ENCODE measurements at places on chromosomes 2 and 18. TPM values are rescaled to one million over a fixed set of nuclear protein-coding genes. Genes with fewer than 3 reads are reported as not detected.
A peak's percentile ranks its signal among the peaks of the same experiment; 100 is the strongest.

GRCh38 chr2:228407821-228408220 is 226.3 kb upstream of the SPHKAP start:
- H3K36me3 ChIP-seq: no peaks in the 10 kb centered on the region
- no peak overlapping the region for H3K4me3 ChIP-seq
- no peak for DNase-seq

DNA sequence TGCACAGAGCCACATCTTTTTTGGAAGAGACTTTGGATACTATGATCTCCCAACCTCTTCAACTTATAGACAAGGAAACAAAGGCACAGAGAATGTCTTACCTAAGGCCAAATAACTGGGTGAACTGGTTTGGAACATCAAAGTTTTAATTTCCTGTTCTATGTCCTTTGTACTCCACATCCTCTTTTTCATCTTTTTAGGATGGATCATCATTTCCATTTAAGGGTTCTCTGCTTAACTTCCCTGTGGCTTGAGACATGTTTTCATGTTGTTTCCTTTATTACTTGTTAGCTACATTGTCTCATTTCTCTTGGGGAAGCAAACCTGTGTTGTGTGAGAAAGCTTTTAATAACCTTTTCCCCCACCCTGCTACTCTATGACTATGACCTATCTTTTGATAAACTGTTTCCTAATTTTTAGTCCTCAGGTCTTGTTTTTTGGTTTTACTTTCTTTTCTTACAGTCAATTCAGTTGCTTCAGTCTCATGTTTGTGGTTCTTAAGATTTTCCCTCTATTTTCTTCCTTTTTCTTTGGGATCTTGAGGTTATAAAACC is 22.5 kb upstream of the RMND5A start:
- no peaks in the 10 kb centered on the region for H3K27me3 ChIP-seq
- no peak overlapping the region for H3K27ac ChIP-seq

DNA sequence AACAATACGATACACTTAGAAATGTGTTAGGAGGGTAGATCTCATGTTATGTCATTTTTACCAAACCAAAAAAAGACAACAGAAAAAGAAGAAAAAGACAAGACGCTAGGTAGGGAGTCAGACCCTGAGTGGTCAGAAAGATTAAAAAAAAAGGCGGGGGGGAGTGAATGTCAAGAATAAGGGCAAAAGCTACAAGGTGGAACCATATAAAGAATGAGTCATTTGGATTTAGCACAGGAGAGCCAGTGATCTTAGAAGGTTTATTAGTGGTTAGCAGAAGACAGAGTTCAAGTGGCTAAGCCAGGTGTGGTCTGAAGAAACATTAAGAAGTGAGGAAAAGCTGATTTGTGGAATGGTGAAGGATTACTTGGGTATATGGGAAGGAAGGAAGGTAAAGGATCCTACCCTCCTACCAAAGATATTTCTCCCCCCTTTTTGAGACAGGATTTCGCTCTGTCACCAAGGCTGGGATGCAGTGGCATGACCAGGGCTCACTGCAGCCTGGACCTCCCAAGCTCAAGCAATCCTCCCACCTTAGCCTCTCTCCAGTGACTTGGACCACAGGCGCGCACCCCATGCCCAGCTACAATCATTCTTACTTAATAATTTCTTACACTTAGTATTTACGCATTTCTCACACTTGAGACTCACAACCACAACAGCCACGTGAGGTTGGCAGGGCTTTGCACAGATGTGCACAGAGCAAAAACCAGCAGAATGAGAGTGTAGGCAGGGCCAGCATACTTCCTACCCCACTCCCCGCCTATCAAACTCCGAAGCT is 2.6 kb downstream of the DSC2 start:
- no peak overlapping the region for H3K4me3 ChIP-seq
- no peaks in the 10 kb centered on the region for H3K4me1 ChIP-seq
- no peaks in the 10 kb centered on the region for H3K27me3 ChIP-seq
- no peaks in the 10 kb centered on the region for H3K36me3 ChIP-seq
- no peak for DNase-seq
- no peak overlapping the region for H3K27ac ChIP-seq

GRCh38 chr2:145752091-145752806 is 1232.3 kb upstream of the ZEB2 start:
- H3K4me1 ChIP-seq: peaks cover 18% of the 10 kb centered on the region
- no peaks in the 10 kb centered on the region for H3K36me3 ChIP-seq
- no peak overlapping the region for H3K27ac ChIP-seq
- H3K27me3 ChIP-seq: no peaks in the 10 kb centered on the region

DNA sequence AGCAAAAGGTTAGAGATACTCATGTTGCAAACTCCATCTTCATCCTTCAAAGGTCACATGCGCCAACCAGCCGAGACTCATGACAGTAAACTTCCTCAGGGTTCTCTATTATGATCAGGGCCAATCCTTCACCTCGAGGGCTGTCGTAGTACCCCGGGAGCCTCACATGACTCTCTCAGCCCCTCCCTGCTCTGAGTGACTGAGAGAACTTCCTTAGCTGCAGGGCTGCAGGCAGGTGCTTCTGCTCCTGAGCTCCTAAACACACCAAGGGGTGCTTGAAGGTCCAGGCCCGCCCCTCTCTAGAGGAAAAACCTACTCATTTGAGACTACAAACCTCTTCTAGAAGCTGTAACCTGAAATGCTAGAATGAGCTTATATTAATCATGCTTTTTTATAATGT is 48.2 kb downstream of the LONRF2 start:
- H3K4me1 ChIP-seq: no peaks in the 10 kb centered on the region
- H3K36me3 ChIP-seq: no peaks in the 10 kb centered on the region
- no peak overlapping the region for H3K27ac ChIP-seq
- H3K4me3 ChIP-seq: no peak overlapping the region
- no peak for DNase-seq

- no peaks in the 10 kb centered on the region for H3K4me1 ChIP-seq
- no peak overlapping the region for H3K4me3 ChIP-seq
- H3K27me3 ChIP-seq: no peaks in the 10 kb centered on the region
- no peak for DNase-seq
- no peaks in the 10 kb centered on the region for H3K36me3 ChIP-seq
- no peak overlapping the region for H3K27ac ChIP-seq
Measured at GRCh38 chr2:106845716-106846115, 40.3 kb downstream of the ST6GAL2 start.

DNA sequence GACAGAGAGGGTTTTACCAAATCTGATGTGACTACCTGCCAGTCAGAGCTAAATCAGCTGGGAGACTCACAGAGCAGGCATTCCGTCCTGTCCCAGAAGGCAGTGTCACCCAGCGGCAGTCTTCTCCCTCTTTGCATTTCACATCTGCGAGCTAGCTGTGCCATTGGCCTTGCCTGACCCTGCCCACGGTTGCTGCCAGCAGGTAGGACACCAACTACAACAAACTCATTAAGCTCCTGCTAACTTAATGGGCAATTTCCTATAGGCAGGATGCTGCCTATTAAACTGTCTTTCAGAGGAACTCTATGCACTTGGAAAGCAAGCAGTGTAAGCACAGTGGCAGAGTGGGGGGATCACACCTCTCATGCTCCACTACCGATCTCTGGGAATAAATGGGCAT is 116.4 kb upstream of the CAPN13 start:
- no peak for DNase-seq
- no peak overlapping the region for H3K4me3 ChIP-seq

GRCh38 chr2:59538398-59538911 is 1015.0 kb downstream of the BCL11A start:
- no peak for DNase-seq
- no peaks in the 10 kb centered on the region for H3K4me1 ChIP-seq
- no peak overlapping the region for H3K27ac ChIP-seq
- no peaks in the 10 kb centered on the region for H3K27me3 ChIP-seq
- H3K4me3 ChIP-seq: no peak overlapping the region

The DHRS9 gene
- 0.16 TPM for total RNA-seq

- H3K4me3 ChIP-seq: no peak overlapping the region
- no peaks in the 10 kb centered on the region for H3K36me3 ChIP-seq
- H3K27me3 ChIP-seq: no peaks in the 10 kb centered on the region
- peaks cover 41% of the 10 kb centered on the region for H3K4me1 ChIP-seq
Measured at GRCh38 chr2:19890104-19890503, 11.7 kb downstream of the TTC32 start.

GRCh38 chr2:168678153-168678853 is 124.1 kb upstream of the NOSTRIN start:
- DNase-seq: no peak
- no peak overlapping the region for H3K4me3 ChIP-seq
- no peaks in the 10 kb centered on the region for H3K27me3 ChIP-seq
- H3K4me1 ChIP-seq: no peaks in the 10 kb centered on the region

- H3K4me1 ChIP-seq: no peaks in the 10 kb centered on the region
- H3K4me3 ChIP-seq: no peak overlapping the region
- no peak overlapping the region for H3K27ac ChIP-seq
- H3K36me3 ChIP-seq: no peaks in the 10 kb centered on the region
- no peaks in the 10 kb centered on the region for H3K27me3 ChIP-seq
Measured at GRCh38 chr2:165239856-165240515, 772 bp downstream of the SCN2A start.

GRCh38 chr2:115842306-115842705 is 1399.9 kb downstream of the DPP10 start:
- no peak overlapping the region for H3K27ac ChIP-seq
- no peaks in the 10 kb centered on the region for H3K4me1 ChIP-seq
- no peaks in the 10 kb centered on the region for H3K36me3 ChIP-seq
- no peaks in the 10 kb centered on the region for H3K27me3 ChIP-seq
- no peak for DNase-seq

- no peaks in the 10 kb centered on the region for H3K27me3 ChIP-seq
- no peak overlapping the region for H3K27ac ChIP-seq
- no peaks in the 10 kb centered on the region for H3K4me1 ChIP-seq
Measured at GRCh38 chr2:95179451-95179850, 13.8 kb downstream of the ZNF2 start.

GRCh38 chr18:79940126-79940813 is 11.2 kb downstream of the SLC66A2 start:
- H3K27me3 ChIP-seq: no peaks in the 10 kb centered on the region
- no peak for DNase-seq
- no peak overlapping the region for H3K27ac ChIP-seq
- peaks cover 12% of the 10 kb centered on the region for H3K36me3 ChIP-seq
- H3K4me1 ChIP-seq: peaks cover 15% of the 10 kb centered on the region

The TCF23 gene
- total RNA-seq: not detected

The POTEC gene
- not detected for total RNA-seq

DNA sequence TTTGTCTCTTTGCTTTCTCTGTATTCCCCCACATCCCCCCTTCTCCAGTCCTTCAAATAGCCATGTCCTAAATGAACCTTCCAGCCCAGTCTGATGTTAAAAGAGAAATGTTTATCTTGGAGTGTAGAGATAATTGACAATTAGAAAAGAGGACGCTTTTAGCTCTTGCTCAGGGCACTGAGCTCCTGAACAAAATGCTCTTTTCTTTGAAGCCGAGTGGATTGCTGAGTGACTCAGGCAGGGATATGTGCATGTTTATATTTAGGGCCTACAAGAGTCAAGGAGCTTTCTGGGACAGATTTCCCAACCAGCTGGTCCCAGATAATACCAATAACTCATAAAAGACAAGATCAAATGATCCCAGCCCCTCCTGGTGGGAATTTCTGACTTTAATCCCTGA is 88.0 kb upstream of the SETBP1 start:
- no peak overlapping the region for H3K4me3 ChIP-seq
- no peaks in the 10 kb centered on the region for H3K4me1 ChIP-seq
- H3K27ac ChIP-seq: no peak overlapping the region
- H3K36me3 ChIP-seq: no peaks in the 10 kb centered on the region
- H3K27me3 ChIP-seq: peaks cover 2% of the 10 kb centered on the region

The ATP6V1B1 gene
- not detected for total RNA-seq

GRCh38 chr2:84708442-84708841 is 172.4 kb downstream of the TRABD2A start:
- H3K4me3 ChIP-seq: no peak overlapping the region
- no peaks in the 10 kb centered on the region for H3K36me3 ChIP-seq
- no peak overlapping the region for H3K27ac ChIP-seq
- no peaks in the 10 kb centered on the region for H3K27me3 ChIP-seq
- no peaks in the 10 kb centered on the region for H3K4me1 ChIP-seq

- DNase-seq: no peak
- no peak overlapping the region for H3K27ac ChIP-seq
- no peaks in the 10 kb centered on the region for H3K36me3 ChIP-seq
- H3K27me3 ChIP-seq: no peaks in the 10 kb centered on the region
- H3K4me1 ChIP-seq: no peaks in the 10 kb centered on the region
Measured at GRCh38 chr2:143392358-143392757, 263.1 kb downstream of the ARHGAP15 start.

The PRSS56 gene
- total RNA-seq: not detected

DNA sequence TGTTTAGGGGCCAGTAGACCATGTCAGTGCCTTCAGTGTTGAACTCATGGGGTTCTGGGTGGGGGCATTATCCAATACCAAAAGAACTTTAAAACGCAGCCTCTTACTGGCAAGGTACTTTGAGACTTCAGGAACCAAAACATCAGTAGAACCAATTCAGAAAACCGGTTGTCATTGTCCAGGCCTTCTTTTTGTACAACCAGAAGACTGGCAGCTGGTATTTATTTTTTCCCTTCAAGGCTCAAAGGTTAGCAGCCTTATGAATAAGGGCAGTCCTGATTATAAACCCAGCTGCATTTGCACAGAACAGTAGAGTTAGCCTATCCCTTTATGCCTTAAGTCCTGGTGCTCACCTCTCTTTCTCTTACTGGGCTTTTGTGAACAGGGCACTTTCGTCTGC is 113.8 kb upstream of the EML6 start:
- DNase-seq: no peak
- no peak overlapping the region for H3K4me3 ChIP-seq
- peaks cover 9% of the 10 kb centered on the region for H3K4me1 ChIP-seq
- peaks cover 15% of the 10 kb centered on the region for H3K36me3 ChIP-seq
- H3K27me3 ChIP-seq: no peaks in the 10 kb centered on the region

GRCh38 chr2:64784168-64785061 is 130.7 kb upstream of the SERTAD2 start:
- no peaks in the 10 kb centered on the region for H3K36me3 ChIP-seq
- H3K27me3 ChIP-seq: no peaks in the 10 kb centered on the region
- DNase-seq: no peak
- H3K27ac ChIP-seq: no peak overlapping the region
- no peak overlapping the region for H3K4me3 ChIP-seq

- no peak overlapping the region for H3K27ac ChIP-seq
- H3K4me1 ChIP-seq: peaks cover 30% of the 10 kb centered on the region
- H3K4me3 ChIP-seq: peak overlapping the region; percentile 17
- DNase-seq: no peak
- H3K27me3 ChIP-seq: peaks cover 4% of the 10 kb centered on the region
Measured at GRCh38 chr18:26546170-26546874, 2.0 kb downstream of the KCTD1 start.

GRCh38 chr2:168529900-168530561 is 74.0 kb downstream of the CERS6 start:
- no peak overlapping the region for H3K27ac ChIP-seq
- peaks cover 28% of the 10 kb centered on the region for H3K4me1 ChIP-seq
- no peak overlapping the region for H3K4me3 ChIP-seq
- H3K27me3 ChIP-seq: no peaks in the 10 kb centered on the region
- no peak for DNase-seq

The CRYGD gene
- not detected for total RNA-seq

Measured in GM12878 (cell line).